Activated T-cell treated with anti-CD3 and anti-CD28 coated beads, Interleukin-2, amount 50 U/mL, for 72 hours (primary cell): ENCODE measurements at places on chromosomes 5 and 9.

GRCh38 chr5:179827680-179828079 is 7.0 kb downstream of the SQSTM1 start:
- H3K27me3 ChIP-seq, result no peaks in the 10 kb centered on the region
- H3K4me1 ChIP-seq, result peaks cover 36% of the 10 kb centered on the region
- H3K4me3 ChIP-seq, result peak overlapping the region; percentile 31
- H3K27ac ChIP-seq, result peak overlapping the region; percentile 61
- peak; percentile 64 for DNase-seq

GRCh38 chr5:117733051-117733450 is 1158.4 kb upstream of the SEMA6A start:
- H3K4me3 ChIP-seq, result no peak overlapping the region
- H3K4me1 ChIP-seq, result no peaks in the 10 kb centered on the region
- no peaks in the 10 kb centered on the region for H3K36me3 ChIP-seq
- DNase-seq, result no peak
- H3K27me3 ChIP-seq, result no peaks in the 10 kb centered on the region

GRCh38 chr9:81626511-81626910 is 62.8 kb downstream of the TLE1 start:
- no peak for DNase-seq
- no peaks in the 10 kb centered on the region for H3K4me1 ChIP-seq
- H3K27ac ChIP-seq, result no peak overlapping the region
- no peak overlapping the region for H3K4me3 ChIP-seq
- H3K36me3 ChIP-seq, result peaks cover 2% of the 10 kb centered on the region
- H3K27me3 ChIP-seq, result peaks cover 7% of the 10 kb centered on the region

- no peak for DNase-seq
- H3K27me3 ChIP-seq, result no peaks in the 10 kb centered on the region
- no peak overlapping the region for H3K27ac ChIP-seq
- no peaks in the 10 kb centered on the region for H3K4me1 ChIP-seq
These were observed 2106.3 kb upstream of the WWC1 start for GRCh38 chr5:166185185-166185584.

DNA sequence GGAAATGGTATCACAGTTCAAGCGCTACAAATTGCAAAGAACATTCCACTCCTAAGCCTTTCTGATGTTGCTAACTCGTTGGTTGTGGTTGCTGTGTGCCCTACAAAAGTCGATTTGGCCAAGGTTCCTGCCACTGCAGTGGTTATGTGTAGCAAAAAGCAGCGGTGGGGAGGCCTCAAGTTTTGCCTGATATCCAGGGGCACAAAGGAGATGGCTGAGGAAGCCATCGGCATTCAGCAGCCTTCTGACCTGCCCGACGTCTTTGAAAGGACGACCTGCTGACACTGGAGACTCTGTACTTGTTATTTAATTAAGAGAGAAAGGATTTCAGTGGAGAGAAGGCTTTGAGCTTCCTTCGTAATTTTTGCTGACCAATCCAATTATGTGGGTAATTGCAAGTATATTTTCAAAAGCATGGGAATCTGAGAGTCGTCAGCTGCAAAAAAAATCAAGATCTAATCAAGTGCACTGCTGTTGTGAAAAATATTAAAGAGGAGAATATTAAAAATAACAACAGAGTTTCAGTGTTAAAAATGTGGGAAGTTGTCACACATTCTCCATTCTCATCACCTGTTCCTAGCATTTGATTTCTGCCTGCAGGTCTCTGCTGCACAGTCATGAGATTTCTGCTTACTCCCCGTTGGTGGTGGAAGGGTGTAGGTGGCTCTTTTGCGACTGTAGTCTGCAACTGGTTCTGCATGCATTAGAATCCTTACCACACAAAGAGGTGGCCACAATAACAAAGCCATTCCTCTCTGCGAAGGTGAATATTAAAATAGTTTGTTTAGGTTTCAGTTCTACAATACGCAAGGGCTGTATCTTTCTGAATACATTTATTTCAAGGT is 319.2 kb downstream of the IRX2 start:
- peaks cover 1% of the 10 kb centered on the region for H3K36me3 ChIP-seq
- H3K4me3 ChIP-seq, result no peak overlapping the region
- no peaks in the 10 kb centered on the region for H3K4me1 ChIP-seq
- H3K27ac ChIP-seq, result no peak overlapping the region

DNA sequence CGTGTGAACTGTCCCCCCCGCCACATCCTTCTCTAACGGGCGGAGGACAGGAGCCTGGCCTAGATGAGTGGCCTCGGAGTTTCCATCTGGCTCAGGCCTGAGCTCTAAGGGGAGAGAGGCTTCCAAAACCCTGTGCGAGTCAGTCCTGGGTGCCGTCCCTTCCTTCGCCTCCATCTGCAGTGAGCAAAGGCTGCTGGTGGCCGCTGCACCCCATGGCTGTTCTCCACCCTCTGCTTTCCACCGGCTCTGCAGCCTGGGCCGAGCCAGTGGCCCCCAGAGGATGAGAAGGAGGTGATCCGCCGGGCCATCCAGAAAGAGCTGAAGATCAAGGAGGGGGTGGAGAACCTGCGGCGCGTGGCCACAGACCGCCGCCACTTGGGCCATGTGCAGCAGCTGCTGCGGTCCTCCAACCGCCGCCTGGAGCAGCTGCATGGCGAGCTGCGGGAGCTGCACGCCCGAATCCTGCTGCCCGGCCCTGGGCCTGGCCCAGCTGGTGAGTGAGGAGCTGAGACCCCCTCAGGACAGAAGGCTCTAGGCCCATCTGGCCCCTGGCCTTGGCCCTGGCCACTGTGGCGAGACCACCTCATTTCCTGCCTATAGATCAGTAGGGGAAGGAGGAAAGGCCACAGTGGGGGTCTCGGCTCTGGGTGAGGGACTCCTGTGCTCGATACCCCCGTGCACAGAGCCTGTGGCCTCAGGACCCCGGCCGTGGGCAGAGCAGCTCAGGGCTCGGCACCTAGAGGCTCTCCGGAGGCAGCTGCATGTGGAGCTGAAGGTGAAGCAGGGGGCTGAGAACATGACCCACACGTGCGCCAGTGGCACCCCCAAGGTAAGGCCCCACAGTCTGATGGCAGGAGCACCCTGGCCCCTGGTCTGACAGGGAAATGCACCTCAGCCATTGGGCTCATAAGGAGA is 3.0 kb downstream of the PKN3 start:
- H3K27ac ChIP-seq, result no peak overlapping the region
- no peak overlapping the region for H3K4me3 ChIP-seq
- no peaks in the 10 kb centered on the region for H3K27me3 ChIP-seq
- H3K36me3 ChIP-seq, result no peaks in the 10 kb centered on the region

DNA sequence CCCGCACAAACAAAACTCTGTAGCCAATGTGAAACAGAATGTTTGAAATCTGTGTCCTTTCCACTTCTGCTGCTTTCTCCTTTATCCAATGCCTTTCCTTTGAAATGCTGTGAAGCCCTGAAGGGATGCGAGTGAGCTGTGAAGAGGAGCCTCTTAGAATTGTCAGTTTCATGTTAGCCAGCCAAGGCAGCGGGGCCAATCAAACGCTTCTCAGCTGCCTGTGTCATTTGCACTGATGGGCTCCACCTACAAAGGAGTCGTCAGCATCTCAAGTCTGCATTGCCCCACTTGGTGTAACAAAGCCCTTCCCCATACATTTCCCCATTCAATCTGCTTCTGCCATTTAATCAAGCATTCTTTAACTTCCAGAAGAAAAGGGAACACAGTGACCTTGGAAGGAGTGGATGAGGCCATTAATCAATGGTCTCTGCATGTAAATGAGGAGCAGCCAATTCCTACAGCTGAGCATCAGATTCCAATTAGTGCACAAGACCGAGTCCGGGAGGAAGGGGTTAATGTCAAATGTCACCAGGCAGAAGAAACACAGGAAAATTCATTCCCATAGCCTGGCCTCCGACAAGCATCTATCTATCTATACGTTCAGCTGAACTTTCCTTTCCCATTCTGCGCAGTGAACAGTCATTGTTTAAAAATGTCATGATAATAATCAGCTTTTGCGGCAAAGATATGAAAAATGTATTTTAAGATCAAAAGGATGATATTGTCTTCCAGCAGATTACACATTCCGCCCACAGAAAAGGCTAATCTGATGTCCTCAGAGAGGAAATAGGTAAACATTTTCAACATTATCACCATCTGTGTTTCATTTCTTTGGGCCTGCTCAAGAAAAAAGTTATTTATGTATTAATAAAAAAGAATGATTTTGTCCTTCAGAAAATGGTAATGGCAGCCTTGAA is 154.6 kb downstream of the FSTL4 start:
- H3K36me3 ChIP-seq, result no peaks in the 10 kb centered on the region
- no peak for DNase-seq
- H3K4me1 ChIP-seq, result no peaks in the 10 kb centered on the region
- H3K27ac ChIP-seq, result no peak overlapping the region
- H3K27me3 ChIP-seq, result no peaks in the 10 kb centered on the region
- H3K4me3 ChIP-seq, result no peak overlapping the region

GRCh38 chr5:40799258-40799657 is 1.1 kb upstream of the PRKAA1 start:
- H3K4me1 ChIP-seq, result peaks cover 39% of the 10 kb centered on the region
- peak overlapping the region; percentile 33 for H3K27ac ChIP-seq
- peak overlapping the region; percentile 49 for H3K4me3 ChIP-seq

GRCh38 chr9:34267660-34268059 is 61.4 kb downstream of the KIF24 start:
- DNase-seq, result no peak
- no peaks in the 10 kb centered on the region for H3K4me1 ChIP-seq
- H3K4me3 ChIP-seq, result no peak overlapping the region
- peaks cover 2% of the 10 kb centered on the region for H3K36me3 ChIP-seq

DNA sequence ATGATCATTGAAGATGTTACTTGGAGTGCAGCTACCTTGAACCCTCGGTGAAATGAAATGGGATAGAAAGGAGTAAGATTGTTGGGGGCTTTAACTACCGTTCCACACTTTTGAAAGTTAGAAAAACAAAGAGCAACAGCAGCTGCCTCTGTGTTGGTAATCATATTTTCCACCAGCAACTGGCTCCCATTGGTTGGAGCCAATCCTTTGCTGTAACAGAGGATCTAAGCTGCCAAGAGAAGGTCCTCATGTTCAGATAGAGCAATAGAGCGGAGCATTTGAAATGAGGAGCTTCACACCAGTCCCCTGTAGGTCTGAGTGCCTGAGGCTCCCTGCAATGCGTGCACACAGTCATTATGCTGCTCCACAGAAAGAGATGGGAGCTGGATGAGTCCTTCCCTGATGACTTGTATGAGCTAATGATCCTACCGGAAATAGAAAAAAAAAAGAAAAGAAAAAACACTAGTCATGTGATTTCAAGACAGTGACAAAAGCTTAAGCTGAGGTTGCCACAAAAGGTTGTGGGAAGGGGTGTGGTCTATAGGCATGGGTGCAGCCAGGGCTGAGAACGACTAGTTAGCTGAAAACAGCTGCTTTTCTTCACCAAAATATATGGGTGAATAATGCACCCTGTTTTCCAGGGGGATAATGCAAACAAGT is 300.7 kb downstream of the MLLT3 start:
- peak; percentile 67 for DNase-seq
